ENCODE measurements at places on chromosomes 5 and 9. TPM values are rescaled to one million over a fixed set of nuclear protein-coding genes. Genes with fewer than 3 reads are reported as not detected.
A peak's percentile ranks its signal among the peaks of the same experiment; 100 is the strongest.

The LEAP2 gene
- total RNA-seq, result 1.1 TPM

The SAXO1 gene
- 0.42 TPM for total RNA-seq

The PPP3R2 gene
- total RNA-seq, result not detected

The SPACA9 gene
- 3.1 TPM for total RNA-seq

The GZMA gene
- 0.36 TPM for total RNA-seq

The TRIM14 gene
- total RNA-seq, result 3.1 TPM

The GRXCR2 gene
- not detected for total RNA-seq

The GMCL2 gene
- not detected for total RNA-seq

The FGF10 gene
- 2.8 TPM for total RNA-seq

The TMEM167A gene
- 124 TPM for total RNA-seq

The SLC36A1 gene
- 29.1 TPM for total RNA-seq

The GABBR2 gene
- total RNA-seq, result 6.7 TPM

The NRARP gene
- total RNA-seq, result 12.1 TPM

The RHOBTB3 gene
- total RNA-seq, result 421 TPM

DNA sequence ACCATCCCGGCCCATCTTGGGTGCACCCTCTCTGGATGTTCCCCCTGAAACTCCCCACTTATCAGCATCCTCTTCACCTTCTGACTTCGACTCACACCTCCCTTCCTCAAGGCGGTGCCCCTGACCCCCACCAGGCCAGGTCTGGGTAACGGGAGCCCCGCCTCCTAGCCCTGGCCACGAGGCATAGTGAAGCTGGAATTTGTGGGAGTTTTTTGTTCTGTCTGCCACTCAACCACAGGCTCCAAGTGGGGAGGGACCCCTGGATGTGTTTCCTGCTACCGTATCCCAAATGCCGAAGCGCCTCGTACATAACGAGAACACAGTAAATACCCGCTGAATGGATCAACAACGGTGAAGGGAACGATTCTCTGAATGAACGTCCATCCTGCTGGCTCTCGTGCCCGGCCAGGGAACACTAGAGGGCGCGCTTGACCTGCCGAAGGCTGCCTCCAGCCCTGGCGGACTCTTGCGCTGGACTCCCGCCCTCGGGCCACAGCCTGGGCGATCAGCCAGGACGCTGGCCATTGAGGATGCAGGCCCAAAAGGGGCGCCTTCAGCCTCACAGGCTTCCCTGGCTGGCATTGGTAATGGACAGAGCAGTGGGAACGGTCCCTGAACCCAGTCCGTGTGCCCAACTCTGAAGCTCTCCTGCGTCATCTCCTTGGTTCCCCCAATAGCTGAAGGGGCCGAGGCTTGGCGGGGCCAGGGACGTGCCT lies 47.3 kb upstream of the PHYKPL start:
- DNase-seq, result peak; percentile 97

DNA sequence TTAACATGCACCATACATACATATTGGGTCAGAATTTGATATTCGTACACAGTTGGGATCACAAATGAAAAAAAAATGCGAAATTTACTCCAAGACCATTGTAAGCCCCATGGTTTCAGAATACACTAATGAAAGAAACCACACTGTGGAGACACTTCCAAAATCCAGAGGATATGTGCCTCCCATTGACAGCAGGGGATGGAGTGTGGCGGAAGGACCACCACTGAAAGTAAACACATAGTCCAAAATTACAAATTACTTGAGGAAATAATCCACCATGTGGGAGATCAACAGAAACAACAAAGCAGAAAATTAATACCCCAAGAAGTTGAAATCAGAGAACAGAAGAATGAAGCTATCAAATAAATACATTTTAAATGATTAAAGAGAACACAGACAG lies 291.6 kb upstream of the PAPPA start:
- DNase-seq, result no peak

GRCh38 chr9:107316795-107317661 lies 33.9 kb downstream of the RAD23B start:
- DNase-seq, result no peak

DNA sequence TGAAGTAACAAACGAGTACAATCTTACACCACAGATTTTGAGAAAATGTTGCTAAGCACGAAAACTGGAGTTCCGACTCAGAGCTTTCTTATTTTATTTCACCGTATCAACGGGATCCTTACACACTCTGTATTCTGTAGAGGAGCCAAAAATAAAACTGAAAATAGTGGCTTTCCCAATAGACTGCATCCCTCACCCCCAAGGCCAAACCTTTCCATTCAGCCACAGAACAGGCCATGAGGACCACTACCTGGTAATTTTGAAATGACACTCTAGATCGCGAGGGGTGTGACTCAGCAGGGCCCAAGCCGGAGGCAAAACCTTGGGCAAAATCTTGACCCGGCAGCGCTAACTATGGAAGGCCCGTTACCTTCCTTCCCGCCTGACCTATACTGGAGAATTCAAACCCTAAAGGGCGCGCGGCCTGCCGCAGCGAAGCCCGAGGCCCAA lies 432 bp downstream of the HSPA9 start:
- DNase-seq, result no peak

DNA sequence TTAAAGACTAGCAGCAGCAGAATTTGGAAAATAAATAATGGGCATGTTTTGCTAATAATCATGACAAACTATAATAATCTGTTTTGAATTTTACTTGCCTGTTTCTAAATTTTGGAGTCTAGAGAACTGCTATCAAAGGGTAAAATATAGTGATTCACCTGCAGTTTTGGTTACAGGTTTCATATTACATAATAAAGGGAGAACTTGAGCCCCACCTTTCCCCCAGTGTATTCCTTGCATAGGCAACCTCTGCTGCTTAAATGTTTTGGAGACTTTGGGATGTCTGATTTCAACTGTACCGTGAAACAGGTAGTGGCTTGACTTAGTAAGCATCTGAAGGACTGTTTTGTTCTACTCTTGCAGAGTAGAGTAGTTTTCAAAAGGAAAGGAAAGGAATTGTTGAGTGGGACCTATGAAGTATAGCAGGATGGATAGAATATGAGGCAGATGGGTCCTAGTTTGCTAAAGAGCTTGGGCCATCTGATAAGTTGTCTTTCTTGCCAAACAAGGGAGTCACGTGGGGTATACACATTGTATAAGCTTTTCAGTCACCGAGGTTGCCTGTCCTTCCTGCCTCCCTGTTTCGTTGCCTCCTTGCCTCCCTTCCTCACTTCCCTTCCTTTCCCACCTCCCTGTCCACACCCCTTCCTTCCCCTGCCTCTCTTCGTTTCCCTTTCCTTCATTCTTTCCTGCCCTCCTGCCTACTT lies 19.1 kb downstream of the CREBRF start:
- no peak for DNase-seq

DNA sequence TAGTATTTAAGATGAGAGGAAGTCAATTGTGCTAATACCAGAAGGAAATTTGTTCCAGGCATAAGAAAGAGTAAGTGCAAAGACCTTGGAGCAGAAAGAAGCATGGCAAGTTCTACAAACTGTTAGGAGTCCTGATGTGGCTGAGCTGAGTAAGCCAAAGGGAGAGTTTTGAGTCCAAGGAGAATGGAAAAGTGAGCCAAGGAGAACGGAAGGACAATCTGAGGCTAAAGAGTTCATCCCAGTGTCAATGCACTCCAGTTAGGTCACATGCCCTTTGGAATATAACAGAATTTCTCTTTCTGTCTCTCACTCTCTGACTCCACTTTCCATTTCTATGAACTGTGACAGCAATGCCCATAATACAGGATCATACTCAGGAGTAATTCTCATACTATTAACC lies 224.7 kb downstream of the CAAP1 start:
- DNase-seq, result no peak

- no peak for DNase-seq
Observed at GRCh38 chr5:6195711-6196358, 182.5 kb downstream of the MED10 start.

DNA sequence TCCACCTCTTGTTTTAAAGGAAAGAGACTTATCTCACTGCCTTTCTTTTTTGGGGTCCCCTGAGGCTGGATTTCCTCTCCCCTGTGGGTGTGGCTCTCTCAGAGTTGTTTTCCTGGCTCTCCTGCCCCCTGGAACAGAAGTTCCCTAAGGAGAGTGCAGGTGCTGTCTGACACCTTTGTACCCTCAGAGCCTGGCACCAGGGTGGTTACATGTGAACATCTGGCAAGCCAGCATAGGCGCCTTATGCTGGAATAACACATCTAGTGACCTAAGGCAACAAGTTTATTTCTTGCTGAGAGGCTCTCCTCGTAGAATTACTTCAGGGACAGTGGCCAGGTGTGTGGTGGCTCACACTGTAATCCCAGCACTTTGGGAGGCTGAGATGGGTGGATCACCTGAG lies 172.9 kb upstream of the PTCH1 start:
- no peak for DNase-seq

DNA sequence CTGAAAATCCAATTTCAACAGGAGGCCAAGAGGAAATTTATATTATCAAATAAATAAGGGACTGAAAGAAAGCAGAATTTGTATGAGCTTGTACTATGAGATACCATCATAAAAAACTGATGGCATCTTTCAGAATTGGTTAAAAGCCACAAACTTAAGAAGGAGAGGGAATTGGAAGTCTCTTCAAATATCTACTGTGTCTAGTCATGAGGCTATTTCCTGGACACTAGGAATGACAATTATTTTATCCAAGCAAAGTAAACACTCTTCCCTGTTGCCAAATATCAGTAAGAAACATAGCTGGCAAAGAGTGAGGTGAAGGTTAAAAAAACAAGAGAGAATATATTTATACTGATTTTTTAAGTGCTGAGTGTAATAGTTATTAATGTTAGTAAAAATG lies 101.5 kb upstream of the ARRDC3 start:
- no peak for DNase-seq

- DNase-seq, result peak; percentile 59
Observed at GRCh38 chr9:92455217-92455616, 27.1 kb downstream of the ASPN start.

Measured in endodermal cell (in vitro differentiated cells).